ENCODE measurements at places on chromosomes 5 and 9. TPM values are rescaled to one million over a fixed set of nuclear protein-coding genes. Genes with fewer than 3 reads are reported as not detected.

DNA sequence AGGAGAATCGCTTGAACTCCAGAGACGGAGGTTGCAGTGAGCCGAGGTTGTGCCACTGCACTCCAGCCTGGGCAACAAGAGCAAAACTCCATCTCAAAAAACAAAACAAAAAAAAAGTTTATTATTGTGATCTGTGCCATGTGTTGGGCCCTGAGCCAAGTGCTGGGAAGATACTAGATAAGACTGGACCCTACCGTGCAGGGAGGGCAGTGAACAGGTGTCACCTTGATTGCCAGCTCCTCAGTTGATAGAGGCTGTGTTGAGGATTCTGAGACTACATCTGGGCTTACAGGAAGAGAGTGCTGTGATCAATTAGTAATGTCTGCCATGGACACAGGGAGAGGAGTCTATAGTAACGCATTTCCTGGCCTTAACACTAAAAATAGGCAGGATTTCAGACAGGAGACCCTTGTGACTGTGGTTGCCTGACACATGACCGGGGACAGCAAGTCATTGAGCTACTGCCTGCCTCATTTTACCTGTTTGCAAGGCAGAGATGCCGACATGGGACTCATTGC lies 201.5 kb downstream of the C9orf50 start:
- no peak for DNase-seq

Gene LRRC70
- 0.45 TPM for total RNA-seq

Gene SLC46A2
- not detected for total RNA-seq

GRCh38 chr5:172235132-172235780 lies 41.3 kb downstream of the EFCAB9 start:
- no peak for DNase-seq

- DNase-seq = no peak
Observed at GRCh38 chr9:72025906-72026305, 34.5 kb downstream of the C9orf57 start.

Gene PTGDS
- total RNA-seq = not detected

GRCh38 chr5:149656576-149657182 lies 73.4 kb upstream of the PPARGC1B start:
- peak; percentile 63 for DNase-seq

DNA sequence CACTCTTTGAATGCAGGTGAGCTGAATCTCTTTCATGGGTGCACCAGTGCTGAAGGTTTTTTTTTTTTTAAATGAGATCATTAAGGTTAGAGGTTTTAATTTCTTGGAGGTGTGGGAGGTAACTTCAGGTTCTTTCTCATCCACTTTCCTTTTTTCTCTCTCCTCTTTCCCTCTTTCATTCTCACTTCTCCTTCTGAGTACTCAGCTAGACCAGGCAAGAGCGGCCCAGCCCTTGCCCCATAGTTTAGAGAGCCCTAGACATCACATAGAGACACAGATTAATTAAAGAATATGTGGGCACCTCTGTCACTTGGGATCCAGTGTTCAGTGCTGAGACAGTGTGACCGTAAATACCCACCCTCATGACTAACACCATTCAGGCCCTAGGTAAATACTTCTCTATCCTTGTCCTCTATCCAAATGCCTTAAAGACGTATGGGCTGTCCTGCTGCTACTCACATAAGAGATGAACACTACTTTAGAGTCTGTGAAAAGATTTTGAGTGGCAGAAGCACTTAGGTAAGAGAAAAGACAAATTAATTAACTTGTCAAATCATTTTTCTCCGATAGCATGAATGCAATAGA lies 174.1 kb downstream of the TLE4 start:
- no peak for DNase-seq

GRCh38 chr5:43643327-43643726 lies 40.3 kb downstream of the NNT start:
- DNase-seq = no peak

- no peak for DNase-seq
Observed at GRCh38 chr9:136614372-136614922, 48.3 kb upstream of the EGFL7 start.

DNA sequence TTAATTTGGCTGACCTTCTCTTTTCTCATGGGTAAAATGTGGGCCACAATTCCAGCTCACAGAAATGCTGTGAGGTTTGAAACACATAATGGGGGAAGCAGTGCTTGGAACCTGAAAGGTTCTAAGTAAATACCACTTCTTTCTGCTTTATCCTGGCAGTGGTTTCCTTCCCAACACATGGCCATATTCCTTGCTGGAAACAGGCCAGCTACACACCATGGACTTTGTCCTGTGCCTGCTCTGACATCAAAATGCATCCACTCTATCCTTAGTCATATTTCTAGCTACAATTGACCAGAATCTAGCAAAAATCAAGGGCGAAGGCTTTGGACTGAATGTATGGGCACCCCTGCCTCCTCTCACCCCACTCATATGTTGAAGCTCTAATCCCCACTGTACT lies 93.1 kb upstream of the TRPC7 start:
- DNase-seq = no peak

- no peak for DNase-seq
Observed at GRCh38 chr5:10756549-10756948, 4.5 kb downstream of the DAP start.

DNA sequence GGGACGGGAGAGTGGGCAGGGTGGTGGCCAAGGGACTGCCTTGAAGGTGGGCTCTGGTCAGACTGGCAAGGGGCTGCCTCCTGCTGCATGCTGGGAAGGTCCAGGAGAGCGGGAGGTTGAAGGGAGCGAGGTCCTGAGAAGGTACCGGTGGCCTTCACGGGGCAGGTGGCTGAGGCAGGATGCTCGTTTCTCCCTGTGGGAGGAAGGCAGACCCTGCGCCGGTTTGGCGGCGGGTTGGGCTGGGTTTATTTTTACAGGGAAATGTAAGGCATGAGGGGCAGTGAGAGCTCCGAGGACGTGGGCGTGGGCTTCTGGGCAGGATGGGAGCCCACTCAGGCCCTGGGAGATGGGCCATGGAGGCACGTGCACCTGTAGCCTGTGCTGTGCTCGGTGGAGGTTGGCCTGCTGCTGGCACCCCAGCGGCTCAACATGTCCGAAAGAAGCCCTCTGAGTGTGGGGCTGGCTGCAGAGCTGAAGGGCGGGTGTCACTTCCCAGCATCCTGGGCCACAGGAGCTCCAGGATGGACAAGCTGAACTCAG lies 27.3 kb downstream of the IER5L start:
- DNase-seq = no peak

GRCh38 chr9:86721226-86721781 lies 226.0 kb downstream of the GAS1 start:
- no peak for DNase-seq

Gene BAAT
- not detected for total RNA-seq

DNA sequence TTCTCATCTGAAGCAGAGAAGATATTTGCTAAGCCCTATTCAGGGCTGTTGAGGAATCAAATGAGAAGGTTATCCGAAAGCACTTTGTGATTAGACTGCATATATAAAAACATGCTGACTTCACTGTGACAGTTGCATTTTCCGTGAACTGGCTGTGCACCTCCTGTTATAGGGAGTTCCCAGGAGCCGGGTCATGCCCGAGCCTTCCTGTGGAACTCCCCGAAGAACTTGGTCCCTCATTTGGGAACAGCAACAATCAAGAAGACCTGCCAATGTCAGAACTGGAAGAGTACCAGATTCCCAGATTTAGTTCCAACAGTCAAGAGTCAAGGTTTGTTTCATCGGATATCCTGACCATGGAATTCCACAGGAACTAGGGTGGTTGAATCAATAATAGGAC lies 130.4 kb upstream of the RAI14 start:
- no peak for DNase-seq

GRCh38 chr9:137147793-137148160 lies 8.8 kb downstream of the GRIN1 start:
- DNase-seq = no peak

GRCh38 chr9:99040251-99040900 lies 64.5 kb upstream of the TGFBR1 start:
- no peak for DNase-seq

DNA sequence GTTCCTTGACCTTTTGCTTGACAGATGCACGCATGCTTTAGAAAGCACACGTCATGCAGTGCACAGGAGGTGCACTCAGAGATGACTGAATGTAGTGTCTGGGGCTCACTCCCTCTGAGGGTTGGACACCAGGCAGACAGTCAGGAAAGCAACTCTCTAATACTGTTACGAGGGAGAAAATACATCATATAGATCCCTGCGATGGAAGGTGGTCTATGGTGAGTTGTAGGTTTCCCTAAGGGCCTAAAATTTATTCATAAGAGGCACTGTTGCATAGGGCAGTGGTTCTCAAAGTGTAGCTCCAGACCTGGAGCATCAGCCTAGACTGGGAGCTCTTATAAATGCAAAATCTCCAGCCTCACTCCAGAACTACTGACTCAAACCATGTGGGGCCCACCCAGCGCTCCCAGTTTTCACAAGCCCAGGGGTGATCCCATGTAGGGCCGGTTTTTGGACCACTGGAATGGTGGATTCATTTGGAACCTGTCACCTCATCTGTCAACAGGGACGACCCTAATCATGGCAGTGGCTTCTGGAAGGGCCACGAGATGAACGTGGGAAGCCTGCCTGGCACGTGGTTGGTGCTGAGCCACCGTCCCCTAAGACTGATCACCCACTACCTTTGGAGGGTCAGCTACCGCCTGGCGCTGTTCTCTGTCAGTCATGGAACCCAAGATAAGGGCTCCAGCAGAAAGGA lies 16.8 kb upstream of the PHF19 start:
- no peak for DNase-seq

DNA sequence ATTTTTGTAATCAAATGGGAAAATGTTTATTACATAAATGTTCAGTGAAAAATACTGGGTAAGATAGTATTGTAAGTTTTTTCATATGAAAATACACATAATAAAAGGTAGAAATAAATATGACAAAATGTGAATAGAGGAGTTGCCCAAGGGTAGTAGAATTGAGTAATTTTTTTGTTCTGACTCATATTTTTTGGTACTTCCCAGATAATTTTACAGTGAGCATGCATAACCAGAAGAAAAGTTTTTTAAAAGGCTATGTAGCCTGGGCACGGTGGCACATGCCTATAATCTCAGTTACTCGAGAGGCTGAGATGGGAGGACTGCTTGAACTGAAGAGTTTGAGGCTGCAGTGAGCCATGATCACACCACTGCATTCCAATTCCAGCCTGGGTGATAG lies 116.9 kb downstream of the PIP5K1B start:
- DNase-seq = no peak

Gene SNCAIP
- not detected for total RNA-seq

Data from activated CD8-positive, alpha-beta T cell treated with anti-CD3 and anti-CD28 coated beads for 36 hours (primary cell).